SW 1271 (cell line): ENCODE measurements at places on chromosomes 16 and 17.

GRCh38 chr17:29291163-29291752 is 2.7 kb downstream of the NUFIP2 start:
- peak; percentile 73 for DNase-seq

DNA sequence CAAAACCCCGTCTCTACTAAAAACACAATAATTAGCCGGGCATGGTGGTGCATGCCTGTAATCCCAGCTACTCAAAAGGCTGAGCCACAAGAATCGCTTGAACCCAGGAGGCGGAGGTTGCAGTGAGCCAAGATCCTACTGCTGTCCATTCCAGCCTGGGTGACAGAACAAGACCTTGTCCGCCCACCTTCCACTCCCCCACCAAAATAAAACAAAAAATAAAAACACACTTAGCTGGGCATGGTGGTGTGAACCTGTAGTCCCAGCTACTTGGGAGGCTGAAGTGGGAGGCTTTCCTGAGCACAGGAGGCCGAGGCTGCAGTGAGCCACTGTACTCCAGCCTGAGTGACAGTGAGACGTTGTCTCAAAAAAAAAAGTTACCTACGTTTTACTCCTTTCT is 3.2 kb downstream of the PPM1E start:
- no peak for DNase-seq

- no peak for DNase-seq
Measured at GRCh38 chr16:57873218-57873617, 70.9 kb upstream of the KIFC3 start.

- DNase-seq = peak; percentile 62
Measured at GRCh38 chr17:45149669-45150664, 1.7 kb downstream of the HEXIM1 start.

DNA sequence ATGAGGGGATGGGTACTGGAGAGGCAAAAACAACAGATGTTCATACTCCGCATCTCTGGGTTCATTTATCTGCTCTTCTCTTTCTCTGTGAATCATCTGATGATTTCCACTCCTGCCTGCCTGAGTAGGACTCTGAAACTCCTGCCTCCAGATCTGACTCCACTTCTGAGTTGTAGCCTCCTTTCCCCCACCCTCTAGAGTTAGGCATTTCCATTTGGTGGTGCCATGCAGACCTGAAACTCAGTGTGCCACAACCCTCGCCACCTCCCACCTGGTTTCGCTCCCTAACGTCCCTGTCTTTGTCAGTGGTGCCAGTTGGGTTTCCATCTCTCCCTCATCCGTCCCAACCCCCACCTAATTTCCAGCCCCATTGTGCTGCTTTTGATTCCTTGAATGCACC is 126.2 kb downstream of the PRKCB start:
- DNase-seq = no peak
